Caki2 (cell line): ENCODE measurements at places on chromosomes 1 and 21. TPM values are rescaled to one million over a fixed set of nuclear protein-coding genes. Genes with fewer than 3 reads are reported as not detected.

DNA sequence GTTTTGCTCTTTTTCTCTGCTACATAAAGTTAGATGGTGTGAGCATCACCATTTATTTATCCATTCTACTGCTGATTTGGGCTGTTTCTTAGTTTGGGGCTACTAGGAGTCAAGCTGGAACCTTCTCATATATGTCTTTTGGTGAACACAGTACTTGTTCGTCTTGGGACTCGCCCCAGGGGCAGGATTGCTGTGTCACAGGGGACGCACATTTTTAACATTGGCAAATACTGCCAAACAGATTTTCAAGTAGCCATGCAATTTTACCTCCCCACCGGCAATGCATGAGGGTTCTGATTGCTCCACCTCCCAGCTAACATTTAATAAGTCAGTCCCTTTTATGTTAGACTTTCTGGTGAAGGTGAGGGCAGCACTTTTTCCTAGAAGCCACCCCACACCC lies 7.5 kb upstream of the IFFO2 start:
- no peak for DNase-seq

ZFP69B gene
- 1.1 and 2.3 TPM in 2 replicates for total RNA-seq

DNA sequence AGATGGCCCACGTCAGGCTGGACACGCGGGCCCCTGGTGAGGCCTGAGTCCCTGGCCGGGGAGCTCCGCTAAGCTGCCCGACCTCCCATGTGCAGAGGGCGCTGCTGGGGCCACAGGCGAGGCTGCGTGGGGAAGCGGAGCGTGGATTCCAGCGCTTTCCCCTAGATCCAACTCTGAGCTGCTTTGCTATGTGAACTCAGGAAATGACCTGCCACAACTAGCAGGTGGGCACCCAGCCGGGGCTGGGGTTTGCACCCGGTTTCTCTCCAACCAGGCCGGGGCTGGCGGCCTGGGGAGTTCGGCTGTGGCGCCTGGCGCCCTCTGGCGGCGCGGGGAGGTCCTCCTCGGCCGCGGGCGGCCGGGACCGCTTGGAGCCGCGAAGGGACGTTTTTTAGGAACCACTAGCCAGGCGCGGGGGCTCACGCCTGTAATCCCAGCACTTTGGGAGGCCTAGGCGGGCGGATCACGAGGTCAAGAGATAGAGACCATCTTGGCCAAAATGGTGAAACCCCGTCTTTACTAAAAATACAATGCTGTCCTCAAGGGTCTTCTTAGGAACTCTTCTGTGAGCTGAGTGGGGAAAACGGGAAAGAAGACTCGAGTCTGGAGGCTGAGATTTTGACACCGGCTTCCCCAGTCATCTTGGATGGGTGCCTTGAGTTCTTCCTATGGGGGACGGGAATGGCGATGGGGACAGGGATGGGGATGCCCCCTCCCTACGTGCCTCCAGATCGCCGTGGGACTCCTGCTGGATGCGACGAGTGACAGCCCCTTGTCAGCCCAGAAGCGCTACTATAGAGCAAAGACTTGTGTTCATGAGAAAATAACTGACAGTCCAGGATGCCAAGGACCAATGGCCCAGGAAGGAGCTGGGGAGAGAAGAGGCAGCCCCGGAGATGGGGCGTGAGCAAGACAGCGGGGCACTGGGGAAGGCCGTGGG lies 12.6 kb downstream of the PYCR2 start:
- DNase-seq: no peak

DNA sequence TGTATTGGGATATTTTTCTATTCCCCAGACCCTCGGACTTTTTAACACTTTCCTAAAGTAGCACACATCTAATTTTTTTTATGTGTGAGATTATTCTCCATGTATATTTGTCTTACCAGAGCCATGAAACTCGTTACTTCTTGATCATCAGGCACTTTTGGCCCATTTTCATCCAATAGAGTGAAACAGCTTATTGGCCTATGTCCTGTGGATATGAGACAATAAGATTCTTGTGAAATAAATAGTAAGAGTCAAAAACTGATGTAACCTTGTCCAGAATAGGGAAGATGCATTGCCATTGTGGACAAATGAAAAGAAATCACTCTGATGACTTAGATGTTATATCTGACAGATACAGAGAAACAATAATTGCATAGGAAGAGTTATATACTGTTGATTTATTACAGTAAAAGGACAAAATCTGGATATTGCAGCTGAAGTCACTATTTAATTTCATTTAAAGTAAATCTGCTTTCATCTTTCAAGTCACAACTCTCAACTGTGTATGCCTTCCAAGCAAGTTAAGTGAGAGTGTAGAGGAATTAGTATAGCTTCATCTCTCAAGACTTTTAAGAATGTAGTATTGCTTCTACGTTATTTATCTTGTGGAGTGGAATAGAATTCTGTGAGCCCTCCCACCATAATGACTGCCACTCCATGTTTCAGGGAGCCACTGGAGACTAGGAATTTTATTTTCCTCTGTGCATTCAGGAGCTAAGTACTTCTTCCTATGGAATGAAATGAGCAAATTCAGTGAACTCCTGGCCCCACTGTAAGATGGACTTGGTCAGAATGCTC lies 86.9 kb downstream of the ADAMTS1 start:
- no peak for DNase-seq

DNA sequence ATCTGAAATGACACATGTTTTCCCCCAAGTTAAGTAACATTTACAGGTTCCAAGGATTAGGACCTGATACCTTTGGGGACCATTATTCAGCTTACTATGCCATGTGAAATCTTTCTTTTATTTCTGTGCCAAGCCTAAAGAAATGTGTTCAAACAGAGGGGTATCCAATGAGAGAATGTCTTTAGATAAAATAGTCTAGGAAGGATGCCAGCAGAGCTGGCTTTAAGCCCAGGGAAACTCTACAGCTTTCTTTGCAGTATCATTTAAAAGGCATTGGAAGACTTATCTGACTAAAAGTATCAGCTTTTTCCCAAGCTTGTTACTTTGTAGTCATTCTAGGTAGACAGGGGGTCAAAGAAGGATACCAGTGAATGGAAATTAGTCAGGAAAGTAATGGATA lies 860.4 kb downstream of the PLA2G4A start:
- DNase-seq: no peak

DNA sequence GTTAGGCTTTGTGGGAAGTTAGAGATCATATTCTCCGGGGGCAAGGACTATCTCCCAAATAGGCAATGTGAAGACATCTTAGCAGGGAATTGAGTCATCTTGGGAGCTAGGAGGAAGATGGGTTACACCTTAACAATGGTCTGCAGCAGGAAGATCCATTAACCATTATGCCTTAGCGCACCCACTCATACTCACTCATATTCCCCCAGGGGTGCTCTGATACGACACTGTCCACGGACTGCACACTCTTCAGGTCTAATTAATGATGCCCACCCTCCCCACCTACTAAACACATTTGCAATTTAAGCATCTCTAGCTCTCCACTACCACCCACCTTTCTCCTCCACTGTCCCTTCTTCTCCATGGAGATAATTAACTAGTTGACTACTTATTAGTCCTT lies 857 bp upstream of the AK5 start:
- no peak for DNase-seq

DNA sequence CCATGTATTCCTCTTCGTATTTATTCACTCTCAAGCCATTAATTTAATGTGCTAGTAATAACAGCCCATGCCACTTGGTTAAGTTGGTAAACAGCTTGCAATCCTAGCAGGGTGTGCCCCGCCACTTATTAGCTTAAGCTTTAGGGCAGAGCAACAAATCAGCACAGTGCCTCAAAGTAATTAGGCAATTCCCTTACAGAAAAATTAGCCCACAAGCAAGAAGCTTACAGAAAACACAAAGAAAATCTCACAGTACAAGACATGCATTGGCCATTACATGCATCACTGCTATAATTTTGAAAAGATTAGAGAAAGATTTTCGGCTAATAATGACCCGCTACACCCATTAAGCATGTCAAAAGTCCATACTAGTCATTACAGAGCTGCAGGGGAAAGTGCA lies 47.6 kb downstream of the TGFB2 start:
- no peak for DNase-seq

GRCh38 chr1:100580446-100580845 lies 42.5 kb downstream of the GPR88 start:
- DNase-seq: no peak

PPFIA4 gene
- total RNA-seq: 8.7 and 15.3 TPM in 2 replicates

DNA sequence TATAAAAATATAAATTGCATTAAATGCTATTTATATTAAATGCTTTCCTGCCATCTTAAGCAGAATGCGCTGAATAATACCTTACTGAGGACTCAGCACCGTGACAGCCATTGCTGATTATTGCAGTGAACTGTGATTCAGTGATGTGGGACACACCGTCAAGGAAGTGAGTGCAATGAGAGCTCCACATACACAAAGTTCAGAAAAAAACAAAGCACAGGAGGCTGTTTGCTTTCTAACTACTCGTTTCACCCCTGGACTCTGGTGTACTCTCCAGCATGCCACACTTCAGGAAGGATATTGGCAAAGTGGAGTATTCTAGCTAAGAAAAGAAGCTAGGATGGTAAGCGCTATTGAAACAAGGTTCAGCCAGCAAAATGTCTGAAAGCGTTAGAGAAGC lies 57.4 kb upstream of the CXADR start:
- DNase-seq: peak; percentile 53

- DNase-seq: no peak
Measured at GRCh38 chr1:201270616-201271390, 12.5 kb upstream of the PKP1 start.

LCE1B gene
- total RNA-seq: not detected in 2 replicates

FOXD2 gene
- total RNA-seq: 1.6 TPM in 2 replicates

- no peak for DNase-seq
Measured at GRCh38 chr1:46039571-46040052, 92.8 kb downstream of the PIK3R3 start.

GRCh38 chr1:99546432-99547416 lies 99.2 kb upstream of the PALMD start:
- no peak for DNase-seq

FAM89A gene
- total RNA-seq: 8.8 and 9.7 TPM in 2 replicates
